Thoracic aorta (tissue), 2 donors: ENCODE measurements at places on chromosomes 11 and 22. TPM values are rescaled to one million over a fixed set of nuclear protein-coding genes. Genes with fewer than 3 reads are reported as not detected.

The TRIM3 gene
- 40.3 TPM for total RNA-seq

The OR5B21 gene
- total RNA-seq: not detected

The C2CD3 gene
- total RNA-seq: 23.7 TPM

The PATE4 gene
- not detected for total RNA-seq

The CD44 gene
- total RNA-seq: 613 TPM

The IFITM10 gene
- total RNA-seq: 27.2 TPM

The MMP27 gene
- total RNA-seq: not detected

The NXPE4 gene
- total RNA-seq: not detected

The ARFGAP3 gene
- total RNA-seq: 68.9 TPM

The PTPRCAP gene
- total RNA-seq: 4.0 TPM

The PRG3 gene
- total RNA-seq: not detected

The RDX gene
- 86.8 TPM for total RNA-seq

The PHLDA2 gene
- 21.3 TPM for total RNA-seq

The C22orf42 gene
- not detected for total RNA-seq

The GSTP1 gene
- 744 TPM for total RNA-seq

The DDX25 gene
- total RNA-seq: not detected

The CECR2 gene
- total RNA-seq: not detected

The JRKL gene
- total RNA-seq: 8.5 TPM
